ENCODE measurements at places on chromosomes 1 and 21.

- DNase-seq = no peak
These were observed 1.3 kb downstream of the LSM10 start for GRCh38 chr1:36396359-36396758.

- DNase-seq = no peak
These were observed 150.3 kb downstream of the TIAM1 start for GRCh38 chr21:31193761-31194160.

- DNase-seq = no peak
These were observed 61.5 kb upstream of the F3 start for GRCh38 chr1:94602802-94603625.

DNA sequence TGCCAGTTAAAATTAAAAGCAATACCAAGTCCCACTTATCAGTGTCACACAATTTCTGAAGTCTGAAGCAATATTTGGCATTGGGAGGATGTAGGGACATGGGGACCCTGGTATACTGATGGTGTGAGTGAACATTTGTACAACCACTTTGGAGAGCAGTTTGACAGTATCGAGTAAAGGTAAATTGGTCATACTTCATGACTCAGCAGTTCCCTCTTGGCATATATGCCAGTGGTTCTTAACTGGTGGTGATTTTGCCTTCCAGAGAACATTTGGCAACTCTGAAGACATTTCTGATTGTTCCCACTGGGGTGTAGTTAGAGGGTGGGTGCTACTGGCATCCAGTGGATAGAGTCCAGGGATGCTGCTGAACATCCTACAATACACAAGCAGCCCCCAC, 19.7 kb downstream of the FMOD start:
- no peak for DNase-seq

DNA sequence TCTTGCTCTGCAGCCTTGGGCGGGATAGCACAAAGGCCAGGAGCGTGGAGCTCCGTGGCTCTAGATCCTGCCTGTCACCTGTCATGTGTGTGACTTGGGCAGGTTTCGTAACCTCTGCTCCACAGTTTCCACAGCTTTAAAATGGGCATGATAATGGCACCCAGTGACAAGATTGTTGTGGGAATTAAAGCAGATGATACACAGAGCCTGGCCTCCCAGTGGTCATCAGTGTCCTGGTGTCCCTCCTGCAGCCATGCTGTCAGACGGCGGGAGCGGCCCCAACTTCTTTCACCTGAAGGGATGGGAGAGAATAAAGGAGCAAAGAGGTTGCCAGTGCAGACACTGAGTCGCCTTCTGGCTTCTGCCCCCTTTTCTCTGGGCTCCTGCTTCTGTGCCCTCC, 61.5 kb downstream of the SLC37A1 start:
- DNase-seq = no peak

All from HS-5 (cell line).